ENCODE measurements at places on chromosomes 4 and X.
A peak's percentile ranks its signal among the peaks of the same experiment; 100 is the strongest.

GRCh38 chr4:68167706-68168105 is 38.0 kb upstream of the TMPRSS11F start:
- DNase-seq: no peak

- DNase-seq: peak; percentile 20
Measured at GRCh38 chr4:128288689-128289106, 1.1 kb upstream of the PGRMC2 start.

DNA sequence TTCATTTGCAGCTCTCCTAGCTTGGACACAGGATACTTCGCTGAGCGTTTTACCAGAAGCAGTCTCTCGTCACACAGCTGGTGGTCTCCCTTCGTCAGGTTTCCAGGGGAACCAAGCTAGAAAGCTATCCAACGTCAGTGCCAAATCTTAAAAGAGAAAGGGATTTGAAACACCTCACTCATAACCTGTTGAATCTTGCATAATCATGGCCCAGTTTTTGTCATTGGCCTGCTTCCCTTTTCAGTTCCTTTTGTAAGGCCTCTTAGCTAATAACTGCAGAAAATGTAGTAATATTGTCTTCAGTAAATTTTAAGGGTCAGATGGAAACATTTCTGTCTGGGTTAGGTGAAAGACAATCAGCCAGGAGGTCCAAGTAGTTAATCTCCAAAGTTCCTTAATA is 22.0 kb downstream of the RAB39B start:
- DNase-seq: no peak

GRCh38 chr4:182213004-182213403 is 30.2 kb upstream of the TENM3 start:
- no peak for DNase-seq

- no peak for DNase-seq
Measured at GRCh38 chrX:39586359-39586758, 511.4 kb downstream of the BCOR start.

DNA sequence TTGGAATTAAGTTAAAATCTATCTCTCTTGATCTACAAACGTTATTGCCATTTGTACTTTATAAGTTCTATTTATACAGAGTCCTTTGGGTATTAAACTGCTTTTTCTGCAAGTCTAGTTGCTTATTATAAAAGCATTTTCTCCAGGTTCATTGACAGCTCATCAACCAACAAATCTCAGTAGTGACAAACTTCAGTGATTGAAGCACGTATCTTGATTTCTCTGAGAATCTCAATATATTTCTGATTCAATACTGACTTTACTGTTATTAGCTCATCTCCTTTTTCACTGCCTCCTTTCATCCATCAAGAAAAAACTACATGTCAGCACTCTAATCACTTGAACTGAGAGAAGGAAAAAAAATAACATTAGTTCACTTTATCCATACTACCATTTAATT is 630.2 kb downstream of the ARAP2 start:
- no peak for DNase-seq

GRCh38 chr4:36392024-36392423 is 110.6 kb downstream of the DTHD1 start:
- DNase-seq: no peak

All from activated CD8-positive, alpha-beta memory T cell treated with anti-CD3 and anti-CD28 coated beads, Interleukin-2, amount 50 U/mL, for 4 hours (primary cell).